ENCODE measurements at places on chromosomes 11 and 22. TPM values are rescaled to one million over a fixed set of nuclear protein-coding genes. Genes with fewer than 3 reads are reported as not detected.

- no peak for DNase-seq
Measured at GRCh38 chr11:77173494-77173893, 45.4 kb downstream of the MYO7A start.

GRCh38 chr11:132499661-132500060, 1032.6 kb downstream of the OPCML start:
- no peak for DNase-seq

DNA sequence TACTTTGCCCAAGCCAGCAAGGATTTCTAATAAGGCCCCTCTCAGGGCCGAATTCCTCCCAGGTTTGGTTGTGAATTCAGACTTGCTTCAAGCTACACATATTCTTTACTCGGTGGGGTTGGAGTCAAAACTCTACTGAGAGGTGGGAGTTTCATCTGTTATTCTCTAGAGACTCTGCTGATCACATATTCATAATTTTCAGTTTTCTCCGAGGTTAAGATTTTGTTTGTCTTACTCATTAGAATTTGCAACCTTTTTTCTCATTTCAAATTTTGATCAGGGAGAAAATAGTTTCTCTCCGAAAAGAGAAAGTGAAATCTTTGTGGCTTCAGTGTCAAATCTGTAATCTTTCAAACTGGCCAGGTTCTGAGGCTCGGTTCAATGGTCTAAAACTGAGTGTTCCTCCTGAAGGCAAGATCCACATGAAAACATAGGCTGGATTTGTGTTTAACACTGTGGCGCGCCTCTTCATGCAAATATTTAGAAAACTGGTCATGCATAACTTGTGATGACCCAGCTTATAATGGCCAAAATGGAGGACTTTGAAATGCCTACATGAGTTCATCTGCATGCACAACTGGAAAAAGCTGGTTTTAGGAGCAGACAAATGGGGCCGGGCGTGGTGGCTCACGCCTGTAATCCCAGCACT, 21.5 kb upstream of the GSTP1 start:
- no peak for DNase-seq

GRCh38 chr22:24107661-24108060, 73.6 kb upstream of the SUSD2 start:
- no peak for DNase-seq

- no peak for DNase-seq
Measured at GRCh38 chr11:6824136-6824823, 21.2 kb upstream of the OR10A5 start.

- no peak for DNase-seq
Measured at GRCh38 chr11:46386674-46387073, 4.9 kb downstream of the CHRM4 start.

GRCh38 chr22:28021116-28021997, 102.3 kb upstream of the PITPNB start:
- no peak for DNase-seq

DNA sequence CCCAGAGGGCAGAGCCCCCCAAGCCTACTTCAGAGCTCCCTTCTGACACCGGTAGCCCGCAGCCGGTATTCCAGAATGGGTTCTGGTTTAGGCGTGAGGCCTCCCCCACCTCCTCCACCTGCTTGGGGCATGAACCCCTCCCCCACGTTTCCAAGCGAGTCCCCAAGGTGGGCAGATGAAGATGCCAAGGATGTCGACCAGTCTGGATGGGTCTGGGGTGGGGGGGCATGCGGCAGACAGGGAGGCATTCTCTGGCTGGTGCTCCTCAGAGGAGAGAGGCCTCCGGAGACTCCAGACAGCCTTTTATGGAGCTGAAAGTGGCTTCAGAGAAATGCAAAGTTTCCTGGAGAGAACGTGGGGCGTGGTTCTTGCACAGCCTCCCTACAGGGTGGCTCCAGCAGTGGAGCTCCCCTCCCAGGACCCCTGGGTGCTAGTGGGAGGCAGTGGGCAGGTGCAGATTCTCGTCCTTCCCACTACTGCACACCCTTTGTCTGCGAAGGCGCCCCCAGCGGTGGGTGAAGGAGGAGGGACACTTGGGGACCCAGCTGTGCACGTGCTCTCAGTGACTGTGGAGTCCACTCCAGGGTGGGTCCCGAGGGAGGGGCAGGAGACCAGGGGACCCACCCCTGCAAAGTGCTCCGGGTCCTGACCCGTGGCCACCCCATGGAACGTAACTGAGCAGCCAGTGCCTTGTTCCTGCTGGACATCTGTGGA, 4.2 kb downstream of the CCND1 start:
- no peak for DNase-seq

- no peak for DNase-seq
Measured at GRCh38 chr11:110077831-110078325, 15.3 kb upstream of the ZC3H12C start.

DNA sequence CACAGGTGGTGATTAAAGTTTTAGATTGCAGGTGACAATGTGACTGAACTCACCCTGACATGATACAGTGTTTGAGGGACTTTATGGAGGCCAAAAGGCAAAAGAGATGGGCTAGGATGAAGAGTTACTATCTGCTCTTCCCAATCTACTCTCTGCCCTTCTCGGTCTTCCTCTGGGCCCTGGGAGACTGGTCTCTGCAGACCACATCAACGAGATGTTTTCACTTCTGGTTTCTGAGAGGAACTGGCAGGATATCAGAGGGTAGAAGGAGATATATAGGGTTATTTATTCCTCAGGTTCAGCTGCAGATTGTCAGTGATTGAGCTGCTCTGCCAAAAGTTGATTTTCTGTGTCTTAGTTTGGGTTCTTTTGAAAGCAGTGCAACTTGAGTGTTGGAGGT, 32.4 kb upstream of the CD44 start:
- DNase-seq = no peak

- DNase-seq = no peak
Measured at GRCh38 chr11:66996609-66997273, 21.6 kb downstream of the C11orf86 start.

DNA sequence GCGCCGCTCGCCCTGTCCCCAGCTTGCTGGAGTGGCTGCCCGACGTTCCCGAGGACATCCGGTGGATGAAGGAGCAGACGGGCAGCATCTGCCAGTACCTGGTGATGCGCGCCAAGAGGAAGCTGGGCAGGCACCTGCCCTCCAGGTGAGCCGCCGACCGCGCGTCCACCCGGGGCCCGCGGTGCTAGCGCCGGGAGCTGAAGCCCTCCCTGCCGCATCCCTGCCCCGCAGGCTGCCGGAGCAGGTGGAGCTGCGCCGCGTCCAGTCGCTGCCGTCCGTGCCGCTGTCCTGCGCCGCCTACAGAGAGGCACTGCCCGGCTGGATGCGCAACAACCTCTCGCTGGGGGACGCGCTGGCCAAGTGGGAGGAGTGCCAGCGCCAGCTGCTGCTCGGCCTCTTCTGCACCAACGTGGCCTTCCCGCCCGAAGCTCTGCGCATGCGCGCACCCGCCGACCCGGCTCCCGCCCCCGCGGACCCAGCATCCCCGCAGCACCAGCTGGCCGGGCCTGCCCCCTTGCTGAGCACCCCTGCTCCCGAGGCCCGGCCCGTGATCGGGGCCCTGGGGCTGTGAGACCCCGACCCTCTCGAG, 3.3 kb upstream of the CRACR2B start:
- no peak for DNase-seq

DNA sequence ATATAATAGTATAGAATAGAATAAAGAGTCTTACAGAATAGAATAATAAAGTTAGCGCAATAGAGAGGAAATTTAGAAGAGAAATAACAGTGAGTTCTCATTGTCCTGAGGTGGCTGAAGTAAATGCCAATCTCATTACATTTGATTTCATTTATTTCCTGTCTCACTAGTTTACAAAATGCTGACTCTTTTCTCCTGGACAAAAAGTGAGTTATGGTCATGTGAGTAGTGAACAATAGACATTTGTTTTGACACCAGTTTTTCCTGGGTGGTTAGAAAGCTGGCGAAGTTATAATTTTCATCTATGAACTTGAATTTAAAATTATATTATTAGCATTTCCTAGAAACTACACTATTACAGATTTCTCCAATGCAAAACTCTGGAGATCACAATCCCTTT, 143.7 kb downstream of the TYR start:
- DNase-seq = no peak

DNA sequence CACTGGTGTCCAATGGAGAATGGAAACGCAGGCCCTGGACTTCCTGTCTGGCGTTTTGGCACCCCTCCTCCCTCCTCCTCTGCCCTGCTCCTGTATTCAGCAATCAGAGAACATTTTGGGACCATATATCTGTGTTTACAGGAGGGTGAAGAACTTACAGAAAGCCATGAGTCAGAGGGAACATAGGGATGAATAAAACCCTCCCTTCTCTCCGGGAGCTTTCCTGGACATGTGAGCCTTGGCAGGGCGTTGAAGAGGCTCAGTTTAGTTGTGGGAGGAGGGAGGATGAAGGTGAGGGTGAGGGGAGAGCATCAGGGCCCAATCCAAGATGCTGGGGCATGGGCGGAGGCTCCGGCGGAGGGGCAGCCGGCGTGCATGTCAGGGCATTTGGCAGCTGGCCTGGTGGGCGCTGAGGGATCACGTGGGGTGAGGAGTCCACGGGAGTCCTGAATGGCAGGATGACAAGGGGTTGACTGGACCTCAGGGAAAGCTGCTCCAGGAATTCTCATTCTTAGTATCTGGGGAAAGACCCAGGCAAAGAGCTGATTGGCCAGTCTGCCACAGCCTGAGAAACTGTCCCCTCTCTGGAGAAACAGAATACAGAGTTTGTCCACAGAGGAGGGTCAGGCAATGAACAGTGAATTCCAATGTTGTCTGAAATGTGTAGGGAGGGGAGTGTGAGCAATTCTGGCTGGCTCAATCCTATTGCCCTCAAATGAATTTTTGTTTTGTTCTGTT, 28.9 kb downstream of the MICAL2 start:
- DNase-seq = no peak

DNA sequence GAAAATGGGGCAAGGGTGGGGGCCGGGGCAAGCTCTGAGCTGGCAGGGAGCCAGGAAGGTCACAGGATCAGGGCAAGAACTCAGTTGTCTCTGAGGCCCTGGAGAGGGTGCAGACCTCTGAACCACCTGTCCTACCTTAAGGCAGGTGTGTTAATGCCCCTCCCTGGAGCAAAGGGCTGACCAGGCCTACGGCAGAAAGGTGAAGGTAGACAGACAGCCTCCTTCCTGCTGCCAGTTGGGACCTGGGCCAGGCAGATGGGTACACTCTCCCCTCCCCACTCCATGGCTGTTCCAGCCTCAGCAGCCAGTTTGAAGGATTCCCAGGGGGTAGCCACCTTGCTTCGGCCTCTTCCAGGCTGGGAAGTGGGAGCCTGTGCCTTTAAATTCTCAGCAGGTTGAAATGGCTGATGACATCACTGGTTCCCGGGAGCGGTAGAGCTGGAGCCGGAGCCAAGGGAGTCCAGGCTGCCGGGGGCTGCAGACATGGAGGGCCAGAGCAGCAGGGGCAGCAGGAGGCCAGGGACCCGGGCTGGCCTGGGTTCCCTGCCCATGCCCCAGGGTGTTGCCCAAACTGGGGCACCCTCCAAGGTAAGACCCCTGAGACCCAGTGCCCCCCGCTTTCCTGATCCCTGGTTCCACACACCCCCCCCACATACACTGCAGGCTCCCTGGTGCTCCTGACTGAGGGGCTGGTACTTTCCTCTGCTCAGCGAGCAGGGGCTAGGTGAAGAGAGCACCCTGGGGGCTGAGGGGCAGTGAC, at the start of gene INPP5J:
INPP5J (plus strand) TSS at position 435 of the 760 bp plus-strand sequence; CDS start at position 484, 49 bp downstream.
- peak; percentile 65 for DNase-seq

DNA sequence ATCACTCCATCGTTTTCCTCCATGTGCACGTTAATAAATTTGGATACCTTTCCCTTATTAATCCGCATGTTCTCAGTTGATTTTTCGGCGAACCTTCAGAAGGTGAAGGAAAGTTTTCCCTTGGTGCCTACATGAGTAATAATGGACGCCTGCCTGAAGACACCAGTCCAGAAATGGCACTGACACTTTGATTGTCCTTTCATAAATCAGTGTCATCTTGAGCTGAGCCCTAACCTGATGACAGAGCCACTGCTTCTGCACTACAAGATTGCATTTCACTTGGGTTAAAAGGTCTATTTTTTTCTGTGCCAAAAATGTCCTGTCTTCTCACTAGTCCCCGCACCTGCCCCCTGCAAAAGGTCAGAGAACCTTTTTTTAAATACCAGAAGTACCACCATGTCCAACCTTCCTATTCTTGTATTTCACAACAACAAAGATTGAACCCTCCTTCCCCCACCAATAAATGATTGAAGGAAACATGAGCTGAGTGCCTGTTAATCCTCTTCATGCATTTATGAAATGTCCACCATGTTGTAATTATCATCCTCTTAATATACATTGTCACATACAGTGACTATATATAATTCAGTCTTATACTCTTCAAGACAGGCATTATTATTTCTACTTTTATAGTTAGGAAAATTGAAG, 219.9 kb upstream of the UBASH3B start:
- no peak for DNase-seq

GRCh38 chr11:36056160-36056751, 112.4 kb downstream of the LDLRAD3 start:
- DNase-seq = peak; percentile 71

DNA sequence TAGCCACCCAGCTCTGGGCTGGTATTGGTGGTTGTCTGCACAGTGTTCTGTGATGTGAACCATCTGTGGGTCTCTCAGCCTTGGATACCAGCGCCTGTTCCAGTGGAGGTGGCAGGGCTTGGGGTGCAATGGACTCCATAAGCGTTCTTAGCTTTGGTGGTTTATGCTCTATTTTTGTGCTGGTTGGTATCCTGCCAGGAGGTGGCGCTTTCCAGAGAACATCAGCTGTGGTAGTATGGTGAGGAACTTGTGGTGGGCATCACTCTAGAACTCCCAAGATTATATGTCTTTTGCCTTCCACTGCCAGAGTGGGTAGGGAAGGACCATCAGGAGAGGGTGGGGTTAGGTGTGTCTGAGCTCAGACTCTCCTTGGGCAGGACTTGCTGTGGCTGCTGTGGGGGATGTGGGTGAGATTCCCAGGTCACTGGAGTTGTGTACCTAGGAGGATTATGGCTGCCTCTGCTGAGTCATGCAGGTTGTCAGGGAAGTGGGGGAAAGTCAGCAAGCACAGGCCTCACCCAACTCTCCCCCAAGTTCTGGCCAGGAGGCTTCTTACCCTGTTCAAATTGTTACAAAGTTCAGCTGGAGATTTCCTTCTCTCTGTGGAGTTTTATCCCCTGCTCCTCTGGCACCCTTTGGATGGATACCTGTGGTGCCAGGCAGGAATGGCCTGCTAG, 47.2 kb downstream of the MRGPRX2 start:
- DNase-seq = peak; percentile 46

DNA sequence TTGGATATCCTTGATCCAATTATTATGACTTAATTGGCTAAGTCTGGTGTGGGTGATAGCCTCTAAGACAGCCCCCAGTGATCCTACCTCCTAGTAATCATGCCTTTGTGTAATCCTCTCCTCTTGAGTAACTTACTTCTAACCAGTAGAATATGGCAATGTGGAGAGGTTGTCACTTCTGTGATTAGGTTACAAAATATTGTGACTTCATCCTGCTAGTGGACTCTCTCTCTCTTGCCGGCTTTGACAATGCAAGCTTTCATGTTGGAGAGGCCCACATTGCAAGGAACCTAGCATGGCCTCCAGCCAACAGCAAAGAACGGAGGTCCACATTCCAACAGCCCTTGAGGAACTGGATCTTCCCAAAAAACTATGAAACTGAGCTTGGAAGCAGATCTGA, 19.5 kb downstream of the YPEL4 start:
- DNase-seq = no peak

Gene INSC
- 0.76 TPM for total RNA-seq

Gene PRG3
- total RNA-seq = not detected

Gene B4GALNT4
- total RNA-seq = 97.8 TPM

Gene SLC25A18
- total RNA-seq = 2.1 TPM

Gene CDHR5
- total RNA-seq = 0.34 TPM

Gene SERPIND1
- 0.09 TPM for total RNA-seq

Gene GAL3ST1
- 11.2 TPM for total RNA-seq

Gene CHRDL2
- total RNA-seq = 0.25 TPM

Gene IGSF9B
- total RNA-seq = 52.7 TPM

Data from WTC11 (cell line).